GM04504 (cell line): ENCODE measurements at places on chromosomes 6 and 20.

GRCh38 chr20:57104651-57105204 lies 161.7 kb downstream of the BMP7 start:
- no peak for DNase-seq

DNA sequence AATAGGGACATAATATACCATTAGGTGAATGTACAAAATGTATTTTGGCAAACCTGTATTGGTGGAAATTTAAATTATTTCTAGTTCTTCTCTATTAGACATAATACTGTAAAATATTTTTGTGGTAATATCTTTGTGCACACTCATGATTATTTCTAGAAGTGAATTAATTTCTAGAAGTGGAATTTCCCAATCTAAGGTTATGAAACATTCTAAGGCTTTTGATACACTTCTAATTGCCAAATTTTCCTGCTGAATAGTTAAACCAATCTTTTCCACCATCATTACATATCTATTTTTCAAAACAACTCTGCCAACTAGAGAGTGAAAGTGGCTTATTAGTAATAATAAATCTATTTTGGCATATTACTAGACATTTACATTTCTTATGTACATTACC lies 1.8 kb upstream of the CCND3 start:
- no peak for DNase-seq

DNA sequence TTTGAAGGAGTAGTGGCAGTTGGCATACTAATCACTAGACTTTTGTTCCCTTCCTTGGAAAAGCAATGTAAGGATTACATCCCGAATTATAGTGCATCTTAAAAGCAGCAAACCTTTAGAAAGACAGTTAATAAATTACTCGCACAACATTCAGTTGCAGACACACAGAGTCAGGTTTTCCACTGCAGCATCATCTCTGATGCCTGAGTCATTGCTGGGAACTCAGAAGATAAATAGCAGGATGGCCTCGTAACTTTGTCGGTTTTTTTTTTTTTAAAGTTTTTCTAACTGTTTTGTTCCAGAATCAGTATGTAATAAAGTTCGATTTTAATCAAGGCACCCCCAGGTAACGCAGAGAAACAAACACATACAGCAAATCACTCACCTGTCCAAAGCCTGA lies 34.3 kb downstream of the GJA10 start:
- no peak for DNase-seq

DNA sequence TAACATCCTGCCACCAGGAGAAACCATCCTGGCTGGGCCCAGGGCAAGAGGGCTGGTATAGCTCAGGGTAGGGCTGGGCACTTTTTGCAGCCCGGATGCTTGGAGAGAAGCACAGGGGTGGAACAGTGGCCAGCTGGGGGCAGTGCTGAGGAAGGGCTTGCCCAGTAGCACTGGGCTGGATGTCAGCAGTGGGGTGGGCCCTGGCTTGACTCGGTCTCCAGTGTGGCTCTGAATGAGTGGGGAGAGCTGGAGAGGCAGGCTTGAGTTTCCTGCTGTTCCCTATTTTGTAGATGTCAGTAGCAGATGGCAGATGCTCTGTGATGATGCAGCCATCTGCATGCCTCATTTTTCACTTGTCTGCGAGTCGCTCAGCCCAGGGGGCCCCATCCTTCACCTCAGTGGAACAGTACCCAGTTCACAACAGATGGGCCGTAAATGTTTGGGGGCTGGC lies 56.3 kb upstream of the TULP1 start:
- no peak for DNase-seq

- no peak for DNase-seq
These were observed 30.2 kb downstream of the DLL1 start for GRCh38 chr6:170260686-170261085.

DNA sequence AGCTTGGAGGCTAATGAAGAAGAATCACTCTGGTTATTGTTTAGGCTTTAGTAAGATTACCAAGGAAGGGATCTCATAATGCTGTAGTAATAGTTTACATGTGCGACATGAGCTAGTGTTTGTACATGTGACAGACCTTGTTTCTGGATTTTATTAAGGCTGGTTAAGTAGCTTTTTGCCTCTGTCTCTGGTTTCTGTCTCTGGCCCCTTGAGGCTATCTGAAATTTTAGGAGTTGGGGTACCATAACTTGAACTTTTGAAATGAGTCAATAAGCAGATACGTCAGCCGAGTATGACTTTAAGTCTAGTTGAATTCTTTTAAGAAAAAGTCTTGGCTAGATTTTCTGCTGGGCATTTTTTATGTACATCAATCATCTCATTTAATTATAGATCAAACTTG lies 9.5 kb downstream of the CBFA2T2 start:
- no peak for DNase-seq

GRCh38 chr20:22098511-22098910 lies 393.0 kb downstream of the PAX1 start:
- DNase-seq, result no peak
